ENCODE measurements at places on chromosomes 1 and 21. TPM values are rescaled to one million over a fixed set of nuclear protein-coding genes. Genes with fewer than 3 reads are reported as not detected.

The SPATA45 gene
- not detected for total RNA-seq

The IL23R gene
- not detected for total RNA-seq

The RAP1GAP gene
- not detected for total RNA-seq

The SYTL1 gene
- total RNA-seq = 119 TPM

The ALX3 gene
- not detected for total RNA-seq

The SMPDL3B gene
- total RNA-seq = not detected

The KCTD3 gene
- total RNA-seq = not detected

The MRPL55 gene
- 76.6 TPM for total RNA-seq
